WTC11 (cell line): ENCODE measurements at places on chromosomes 13 and 19. TPM values are rescaled to one million over a fixed set of nuclear protein-coding genes. Genes with fewer than 3 reads are reported as not detected.

Gene PSG2
- total RNA-seq = not detected in 3 replicates

Gene FUT1
- 9.9 to 11.5 TPM (median 10.1 TPM) in 3 replicates for total RNA-seq

Gene LSR
- total RNA-seq = 126 to 132 TPM (median 130 TPM) in 3 replicates

Gene CDC42EP5
- total RNA-seq = 11.5 to 19.8 TPM (median 18.3 TPM) in 3 replicates

Gene MISP
- 0.66 to 0.78 TPM (median 0.70 TPM) in 3 replicates for total RNA-seq

Gene GPR180
- 4.5 to 5.0 TPM (median 5.0 TPM) in 3 replicates for total RNA-seq

Gene CALR3
- total RNA-seq = 0.21 to 0.87 TPM (median 0.50 TPM) in 3 replicates

Gene LRRC63
- total RNA-seq = 0.11 TPM in 1 of 3 replicates, not detected in the others

Gene ZNF181
- total RNA-seq = 8.5 to 9.7 TPM (median 9.0 TPM) in 3 replicates

DNA sequence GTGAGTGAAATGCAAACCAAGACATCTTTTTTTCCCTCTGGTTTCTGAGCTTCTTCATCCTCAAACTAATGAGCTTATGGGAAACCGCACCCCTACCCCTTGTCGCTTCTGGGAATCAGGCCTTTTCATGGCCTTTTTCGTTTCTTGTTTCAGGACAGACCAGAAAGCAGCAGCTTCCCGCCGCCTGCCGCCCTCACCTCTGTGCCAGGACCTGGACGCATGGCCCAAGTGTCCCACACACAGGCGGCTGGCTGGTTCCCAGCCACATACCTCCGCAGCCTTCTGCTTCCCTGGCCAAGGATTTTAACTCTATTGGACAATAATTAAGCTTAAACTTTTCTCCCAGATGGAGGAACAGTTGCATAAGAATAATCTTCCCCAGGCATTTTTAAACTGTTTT lies 114.1 kb upstream of the SLITRK1 start:
- H3K4me1 ChIP-seq = peaks cover 3% of the 10 kb centered on the region; the same call in 1 of the 2 replicates
- H3K27me3 ChIP-seq = no peaks in the 10 kb centered on the region
- H3K4me3 ChIP-seq = no peak overlapping the region
- H3K27ac ChIP-seq = no peak overlapping the region
- H3K36me3 ChIP-seq = no peaks in the 10 kb centered on the region
- DNase-seq = no peak

- H3K27me3 ChIP-seq = no peaks in the 10 kb centered on the region
- peaks cover 2% of the 10 kb centered on the region; the same call in 1 of the 2 replicates for H3K4me1 ChIP-seq
- H3K27ac ChIP-seq = no peak overlapping the region
- H3K4me3 ChIP-seq = no peak overlapping the region
- DNase-seq = no peak
Measured at GRCh38 chr13:62595976-62596375, 1180.3 kb upstream of the PCDH20 start.

- DNase-seq = no peak
- peaks cover under 1% of the 10 kb centered on the region; the same call in 1 of the 2 replicates for H3K36me3 ChIP-seq
- peaks cover 13% of the 10 kb centered on the region for H3K27me3 ChIP-seq
- H3K4me3 ChIP-seq = no peak overlapping the region
- H3K4me1 ChIP-seq = peaks cover 24% of the 10 kb centered on the region
- H3K27ac ChIP-seq = peak overlapping the region; percentile 23; the same call in 1 of the 2 replicates
Measured at GRCh38 chr13:27264181-27264580, 6.4 kb upstream of the RASL11A start.

GRCh38 chr13:40495621-40496001 lies 170.8 kb downstream of the FOXO1 start:
- H3K27ac ChIP-seq = no peak overlapping the region
- DNase-seq = no peak
- no peaks in the 10 kb centered on the region for H3K36me3 ChIP-seq
- H3K27me3 ChIP-seq = no peaks in the 10 kb centered on the region

DNA sequence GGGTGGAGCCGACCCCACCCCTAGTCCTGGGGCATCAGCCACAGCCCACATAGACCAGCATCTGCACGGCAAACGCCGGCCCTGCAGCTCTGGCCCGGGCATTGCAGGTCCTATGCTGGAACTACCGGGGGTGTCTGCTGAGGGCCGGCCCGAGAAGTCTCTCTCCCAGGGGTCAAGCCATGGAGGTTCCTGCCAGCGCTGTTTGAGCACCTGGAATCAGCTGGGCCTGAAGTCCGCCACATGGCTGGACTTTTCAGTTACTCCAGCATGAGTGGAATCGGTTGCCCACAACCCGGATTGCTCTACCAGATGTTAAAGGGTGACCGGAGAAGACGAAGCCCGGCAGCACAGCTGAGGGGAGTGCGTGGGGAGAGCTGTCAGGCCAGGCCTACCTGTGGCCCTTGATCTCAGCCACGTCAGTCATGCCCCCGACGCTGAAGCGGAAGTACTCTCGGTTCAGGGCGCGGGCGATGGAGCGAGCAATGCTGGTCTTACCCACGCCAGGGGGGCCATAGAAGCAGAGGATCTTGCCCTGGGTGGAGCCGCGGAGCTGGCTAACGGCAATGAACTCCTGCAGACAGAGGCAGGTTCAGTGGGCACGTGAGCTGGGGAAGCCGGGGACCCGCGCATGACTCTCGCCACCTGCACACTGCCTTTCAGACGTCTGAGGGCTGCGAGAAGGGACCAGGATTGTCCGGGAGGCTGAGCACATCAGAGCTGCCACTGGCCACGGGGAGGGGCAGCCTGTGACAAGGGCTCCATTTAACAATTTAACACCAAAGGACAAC lies 8.7 kb downstream of the RPL36 start:
- H3K4me1 ChIP-seq = no peaks in the 10 kb centered on the region
- H3K4me3 ChIP-seq = no peak overlapping the region
- peaks cover 55% of the 10 kb centered on the region for H3K36me3 ChIP-seq
- H3K27ac ChIP-seq = no peak overlapping the region
- DNase-seq = no peak

DNA sequence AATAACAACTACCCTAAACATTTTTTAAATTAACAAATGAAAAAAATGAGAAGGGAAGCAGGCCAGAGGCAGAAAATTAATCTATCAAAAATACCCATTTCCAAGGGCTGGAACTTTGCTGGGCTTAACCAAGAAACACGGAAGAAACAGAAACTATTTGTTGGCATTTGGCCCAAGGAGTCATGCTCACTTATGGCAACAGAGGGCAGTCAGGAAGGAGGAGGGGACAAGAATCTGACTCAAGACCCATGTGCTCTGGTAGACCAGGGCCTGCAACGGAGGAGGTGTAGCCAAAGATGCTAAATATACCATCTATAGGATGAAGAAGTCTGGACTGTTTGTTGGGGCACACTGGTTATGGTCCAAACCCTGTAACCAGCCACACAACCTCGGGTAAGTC lies 496.7 kb downstream of the COG6 start:
- H3K4me3 ChIP-seq = no peak overlapping the region
- no peaks in the 10 kb centered on the region; the same call in 1 of the 2 replicates for H3K27me3 ChIP-seq
- DNase-seq = no peak
- peaks cover 10% of the 10 kb centered on the region; the same call in 1 of the 2 replicates for H3K4me1 ChIP-seq

- peaks cover 24% of the 10 kb centered on the region for H3K36me3 ChIP-seq
- peaks cover 48% of the 10 kb centered on the region for H3K4me1 ChIP-seq
- no peak overlapping the region for H3K4me3 ChIP-seq
- H3K27ac ChIP-seq = no peak overlapping the region
Measured at GRCh38 chr13:109776575-109776974, 9.8 kb downstream of the IRS2 start.

- no peaks in the 10 kb centered on the region for H3K36me3 ChIP-seq
- no peak overlapping the region for H3K4me3 ChIP-seq
- no peak for DNase-seq
- H3K4me1 ChIP-seq = peaks cover 17% of the 10 kb centered on the region
- peaks cover 2% of the 10 kb centered on the region; the same call in 1 of the 2 replicates for H3K27me3 ChIP-seq
- no peak overlapping the region for H3K27ac ChIP-seq
Measured at GRCh38 chr19:33947265-33947964, 150.7 kb downstream of the KCTD15 start.

DNA sequence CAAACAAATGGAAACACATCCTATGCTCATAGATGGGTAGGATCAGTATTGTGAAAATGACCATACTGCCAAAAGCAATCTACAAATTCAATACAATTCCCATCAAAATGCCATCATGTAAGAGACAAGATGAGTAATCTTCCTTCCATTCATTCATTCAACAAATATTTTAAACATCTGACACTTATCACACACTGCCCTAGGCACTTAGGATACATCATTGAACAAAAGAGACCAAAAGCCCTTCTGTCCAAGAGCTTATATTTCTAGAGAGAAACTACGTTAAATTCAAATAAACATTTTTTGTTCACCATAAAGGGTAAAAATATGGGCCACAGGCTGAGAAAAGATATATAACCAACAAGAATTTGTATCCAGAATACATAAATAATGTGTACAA lies 20.5 kb upstream of the LHFPL6 start:
- no peak for DNase-seq
- H3K27me3 ChIP-seq = no peaks in the 10 kb centered on the region

GRCh38 chr19:15292140-15292539 lies 40.2 kb downstream of the BRD4 start:
- H3K27me3 ChIP-seq = no peaks in the 10 kb centered on the region
- H3K36me3 ChIP-seq = peaks cover 12% of the 10 kb centered on the region
- DNase-seq = no peak
- H3K27ac ChIP-seq = no peak overlapping the region
- peaks cover 89% of the 10 kb centered on the region for H3K4me1 ChIP-seq
- no peak overlapping the region for H3K4me3 ChIP-seq

- no peaks in the 10 kb centered on the region; the same call in 1 of the 2 replicates for H3K27me3 ChIP-seq
- DNase-seq = peak; percentile 97
- H3K36me3 ChIP-seq = peaks cover 8% of the 10 kb centered on the region
- peaks cover 22% of the 10 kb centered on the region for H3K4me1 ChIP-seq
- H3K27ac ChIP-seq = peak overlapping the region; percentile 96
- H3K4me3 ChIP-seq = peak overlapping the region; percentile 79
Measured at GRCh38 chr19:47227352-47228167, 3.4 kb downstream of the BBC3 start.

DNA sequence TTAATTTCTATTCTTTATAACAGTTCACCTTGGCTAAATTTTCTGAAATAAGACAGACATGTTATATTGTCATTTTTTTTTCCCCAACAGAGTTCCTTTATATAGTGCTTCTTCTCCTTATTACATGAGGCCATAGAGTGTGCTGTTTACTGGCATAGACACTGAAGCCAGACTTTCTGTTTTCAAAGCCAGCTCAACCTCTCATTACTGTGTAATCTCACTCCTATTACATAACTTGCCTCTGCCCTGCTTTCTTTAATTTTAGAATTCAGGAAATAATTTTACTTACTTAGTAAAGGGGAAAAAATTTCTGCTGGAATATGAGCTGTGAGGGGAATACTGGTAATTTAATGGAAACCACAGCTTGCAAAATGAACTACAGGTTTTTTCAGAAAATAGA lies 1380.4 kb downstream of the SLITRK1 start:
- H3K36me3 ChIP-seq = no peaks in the 10 kb centered on the region
- H3K27ac ChIP-seq = no peak overlapping the region
- no peak for DNase-seq
- H3K4me3 ChIP-seq = no peak overlapping the region
- peaks cover 20% of the 10 kb centered on the region for H3K4me1 ChIP-seq
- no peaks in the 10 kb centered on the region for H3K27me3 ChIP-seq

DNA sequence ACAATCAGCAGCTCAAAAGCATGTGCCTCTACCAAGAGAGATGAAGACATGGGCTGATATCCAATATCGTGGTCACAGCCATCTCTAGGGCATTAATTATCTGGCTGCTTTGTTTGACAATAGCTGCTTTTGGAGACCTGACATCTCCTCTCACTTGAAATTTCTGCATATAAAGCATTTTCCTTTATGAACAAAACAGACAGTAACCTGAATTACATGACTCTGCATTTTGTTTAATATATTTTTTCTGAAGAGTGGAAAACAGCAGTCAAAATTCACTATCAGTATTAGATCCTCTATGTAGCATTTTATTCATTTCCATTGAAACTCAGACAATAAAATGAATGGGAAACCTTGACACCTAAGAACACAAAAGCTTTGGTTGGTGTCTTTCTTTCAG lies 42.4 kb upstream of the ESD start:
- no peak overlapping the region for H3K4me3 ChIP-seq
- no peaks in the 10 kb centered on the region for H3K27me3 ChIP-seq
- H3K27ac ChIP-seq = no peak overlapping the region
- H3K4me1 ChIP-seq = no peaks in the 10 kb centered on the region
- no peaks in the 10 kb centered on the region for H3K36me3 ChIP-seq

- no peaks in the 10 kb centered on the region for H3K27me3 ChIP-seq
- H3K27ac ChIP-seq = no peak overlapping the region
- H3K4me1 ChIP-seq = peaks cover 23% of the 10 kb centered on the region
- H3K4me3 ChIP-seq = no peak overlapping the region
- peaks cover 15% of the 10 kb centered on the region for H3K36me3 ChIP-seq
- DNase-seq = no peak
Measured at GRCh38 chr13:68996668-68997025, 1111.0 kb upstream of the ATXN8OS start.

DNA sequence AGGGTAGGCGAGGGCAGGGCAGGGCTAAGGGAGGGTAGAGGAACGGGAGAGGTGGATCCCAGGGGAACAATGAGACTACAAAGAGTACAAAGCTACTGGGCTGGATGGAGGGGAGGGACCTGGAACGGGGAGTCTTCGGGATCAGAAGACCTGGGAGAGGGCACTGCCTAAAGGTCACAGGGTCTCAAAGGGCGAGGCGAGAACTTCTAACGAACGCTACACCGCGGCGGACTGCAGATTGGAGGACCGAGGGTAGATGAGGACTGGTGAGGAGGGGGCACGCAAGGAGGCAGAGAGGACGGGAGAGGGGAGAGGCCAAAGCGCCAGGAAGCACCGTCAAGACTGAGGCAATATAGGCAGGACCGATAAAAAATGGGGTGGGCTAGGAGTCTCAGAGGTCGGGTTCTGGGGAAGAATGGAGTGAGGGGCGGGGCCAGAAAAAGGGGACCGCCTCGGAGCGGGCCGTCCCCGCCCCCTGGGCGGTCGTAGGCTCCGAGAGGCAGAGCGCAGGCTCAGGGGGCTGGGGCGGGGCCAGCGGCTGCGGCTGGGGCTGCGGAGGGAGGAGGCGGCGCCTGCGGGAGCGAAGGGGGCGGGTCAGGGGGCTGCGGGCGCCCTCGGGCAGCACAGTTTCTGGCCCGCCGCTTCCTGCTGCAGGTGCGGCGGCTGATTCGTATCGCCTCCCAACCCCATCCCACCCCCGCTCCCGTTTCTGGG lies 1.3 kb upstream of the KCNC3 start:
- DNase-seq = peak; percentile 96
- peak overlapping the region; percentile 98 for H3K27ac ChIP-seq
- H3K4me3 ChIP-seq = peak overlapping the region; percentile 94
- no peaks in the 10 kb centered on the region for H3K36me3 ChIP-seq
- H3K4me1 ChIP-seq = peaks cover 50% of the 10 kb centered on the region

- H3K27me3 ChIP-seq = no peaks in the 10 kb centered on the region
- DNase-seq = no peak
Measured at GRCh38 chr13:72379581-72379980, 347.8 kb downstream of the MZT1 start.

DNA sequence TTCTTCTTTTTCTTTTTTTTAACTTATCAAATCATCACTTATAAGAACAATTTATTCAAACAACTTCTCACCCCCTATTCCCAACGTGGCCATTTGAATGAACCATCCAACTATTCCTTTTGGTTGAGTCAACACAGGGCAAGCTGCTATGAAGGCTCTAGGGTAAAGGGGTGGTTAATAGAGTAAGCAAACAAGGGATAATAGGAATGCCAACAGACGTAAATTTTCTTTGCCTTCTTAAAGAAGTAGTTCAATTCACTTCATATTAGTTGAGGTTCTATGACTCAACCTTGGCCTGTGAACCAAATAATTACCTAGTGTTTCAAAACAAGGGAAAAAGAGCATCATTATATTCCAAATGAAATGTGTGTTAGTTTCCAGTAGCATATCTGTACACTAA lies 1383.8 kb upstream of the SLC10A2 start:
- peaks cover 7% of the 10 kb centered on the region for H3K4me1 ChIP-seq
- no peak overlapping the region for H3K27ac ChIP-seq
- H3K4me3 ChIP-seq = no peak overlapping the region
- no peak for DNase-seq
- no peaks in the 10 kb centered on the region for H3K27me3 ChIP-seq
- H3K36me3 ChIP-seq = peaks cover under 1% of the 10 kb centered on the region; the same call in 1 of the 2 replicates
